ENCODE measurements at places on chromosomes 13 and 19.

DNA sequence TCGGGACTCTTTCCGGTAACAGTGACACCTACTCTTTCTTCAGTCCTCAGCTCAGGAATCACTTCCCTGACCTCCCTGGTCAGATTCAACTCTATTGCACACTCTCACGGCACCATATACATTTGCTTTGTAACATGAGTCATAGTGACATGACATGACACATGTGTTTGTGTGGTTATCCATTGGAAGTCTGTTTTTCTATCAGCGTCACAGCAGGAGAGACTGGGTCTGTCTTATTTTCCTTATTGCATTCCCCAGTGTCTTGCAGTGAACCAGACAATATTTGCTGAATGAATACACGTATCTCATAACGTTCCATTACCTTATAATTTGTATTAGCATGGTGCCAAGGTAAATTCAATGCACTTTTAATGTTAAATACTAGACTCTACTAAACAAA, 102.0 kb downstream of the DCLK1 start:
- no peak for DNase-seq

GRCh38 chr13:39263033-39263432, 224.8 kb downstream of the NHLRC3 start:
- DNase-seq = peak; percentile 71

DNA sequence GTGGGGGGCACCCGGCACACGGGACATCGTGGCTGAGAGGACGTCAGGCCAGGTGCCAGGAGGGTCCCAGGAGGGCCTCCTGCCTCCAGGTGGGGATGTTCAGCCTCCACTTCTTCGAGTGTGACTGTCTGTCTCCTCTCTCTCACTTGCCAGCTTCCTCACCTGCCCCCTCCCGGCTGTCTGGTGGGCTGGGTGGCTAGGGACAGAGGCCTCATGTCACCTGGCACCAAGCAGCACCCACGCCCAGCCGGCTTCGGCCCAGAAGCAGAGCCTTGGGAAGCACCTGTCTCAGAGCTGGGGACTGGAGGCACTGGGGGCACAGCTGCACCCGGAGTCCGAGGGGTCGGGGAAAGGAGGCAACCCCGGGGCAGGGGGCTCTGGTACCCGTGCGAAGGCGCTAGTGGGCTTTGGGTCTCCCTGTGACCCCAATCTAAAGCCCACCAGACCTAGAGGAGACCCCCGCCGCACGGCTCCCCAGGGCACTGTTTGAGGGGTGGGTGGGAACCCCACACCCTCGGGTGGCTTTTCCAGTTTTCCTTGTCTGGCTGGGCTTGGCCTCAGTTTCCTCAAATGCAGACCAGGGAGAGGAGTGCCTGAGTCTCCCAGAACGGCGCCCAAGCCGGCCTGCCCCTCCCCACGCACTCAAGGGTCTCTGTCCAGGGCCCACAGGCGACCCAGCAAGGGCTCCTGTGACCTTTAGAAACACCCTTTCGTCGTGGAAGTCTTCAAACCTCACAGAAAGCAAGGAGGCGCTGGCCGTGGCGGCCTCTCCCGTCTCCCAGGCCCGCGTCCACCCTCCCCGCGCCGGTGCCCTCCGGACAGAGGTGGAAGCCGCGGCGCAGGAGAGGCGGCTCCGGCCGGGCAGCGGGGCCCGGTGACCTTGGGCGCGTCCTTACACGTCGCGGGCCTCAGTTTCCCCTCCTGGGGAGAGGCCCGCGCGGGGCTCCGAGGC, 664 bp upstream of the HCN2 start:
- DNase-seq = no peak

DNA sequence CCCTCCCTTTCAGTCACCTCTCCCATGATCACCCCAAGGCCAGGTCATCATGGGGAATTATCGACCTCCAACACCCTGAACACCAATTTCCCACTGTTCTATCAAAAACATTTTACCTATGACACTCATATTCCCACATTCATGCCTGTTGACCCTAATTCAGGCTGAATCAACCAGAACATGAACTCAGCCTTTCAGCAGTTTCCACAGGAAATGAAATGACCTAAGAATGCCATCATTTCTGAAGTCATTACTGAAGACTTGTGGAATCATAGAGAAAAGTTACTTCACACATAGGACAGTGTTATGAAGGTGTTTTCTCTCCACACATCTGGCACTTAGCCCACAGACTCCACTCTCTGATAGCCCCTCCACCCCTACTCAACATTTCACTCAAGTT, 29.9 kb upstream of the FAM124A start:
- DNase-seq = peak; percentile 54

DNA sequence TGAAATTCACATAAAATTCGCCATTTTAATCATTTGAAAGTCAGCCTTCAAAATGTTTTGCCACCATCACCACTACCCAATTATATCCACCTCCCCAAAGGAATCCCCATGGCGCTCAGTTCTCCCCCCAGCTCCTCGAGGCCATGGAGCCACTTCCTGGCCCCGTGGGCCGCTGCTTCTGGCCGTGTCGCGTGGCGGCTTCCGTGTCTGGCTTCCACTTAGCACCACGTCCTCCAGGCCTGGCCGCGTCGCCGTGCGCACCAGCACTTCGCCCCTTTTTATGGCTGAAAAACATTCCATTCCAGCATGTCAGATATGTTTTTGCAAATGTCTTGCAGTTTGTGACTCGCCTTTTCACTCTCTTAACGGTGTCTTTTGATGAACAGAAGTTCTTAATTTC, 46.7 kb upstream of the DCUN1D2 start:
- DNase-seq = no peak

- no peak for DNase-seq
Observed at GRCh38 chr13:77358001-77358400, 31.1 kb upstream of the MYCBP2 start.

- peak; percentile 95 for DNase-seq
Observed at GRCh38 chr19:17390665-17391370, 3.2 kb downstream of the CCDC194 start.

- DNase-seq = no peak
Observed at GRCh38 chr13:26509491-26509890, 48.0 kb upstream of the WASF3 start.

- no peak for DNase-seq
Observed at GRCh38 chr13:46556418-46556779, 3.4 kb downstream of the LRCH1 start.

DNA sequence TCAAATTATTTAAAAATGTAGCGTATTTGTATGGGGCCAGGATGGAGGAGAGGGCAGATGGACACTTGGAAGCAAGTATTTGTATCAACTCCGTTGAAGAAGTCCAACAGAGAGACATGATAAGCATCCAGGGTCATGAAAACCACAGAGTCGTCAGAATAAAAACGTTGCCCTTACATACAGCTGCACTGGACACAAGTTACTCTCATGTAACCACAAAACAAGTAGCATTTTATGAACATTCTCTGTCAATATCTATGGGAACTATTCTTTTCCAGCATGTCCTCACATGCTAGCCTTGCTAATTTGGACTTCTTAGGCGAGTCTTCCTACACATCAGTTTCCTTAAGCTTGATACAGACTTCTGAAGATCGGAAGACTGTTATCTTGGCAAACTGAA, 35.0 kb downstream of the EFNB2 start:
- no peak for DNase-seq

DNA sequence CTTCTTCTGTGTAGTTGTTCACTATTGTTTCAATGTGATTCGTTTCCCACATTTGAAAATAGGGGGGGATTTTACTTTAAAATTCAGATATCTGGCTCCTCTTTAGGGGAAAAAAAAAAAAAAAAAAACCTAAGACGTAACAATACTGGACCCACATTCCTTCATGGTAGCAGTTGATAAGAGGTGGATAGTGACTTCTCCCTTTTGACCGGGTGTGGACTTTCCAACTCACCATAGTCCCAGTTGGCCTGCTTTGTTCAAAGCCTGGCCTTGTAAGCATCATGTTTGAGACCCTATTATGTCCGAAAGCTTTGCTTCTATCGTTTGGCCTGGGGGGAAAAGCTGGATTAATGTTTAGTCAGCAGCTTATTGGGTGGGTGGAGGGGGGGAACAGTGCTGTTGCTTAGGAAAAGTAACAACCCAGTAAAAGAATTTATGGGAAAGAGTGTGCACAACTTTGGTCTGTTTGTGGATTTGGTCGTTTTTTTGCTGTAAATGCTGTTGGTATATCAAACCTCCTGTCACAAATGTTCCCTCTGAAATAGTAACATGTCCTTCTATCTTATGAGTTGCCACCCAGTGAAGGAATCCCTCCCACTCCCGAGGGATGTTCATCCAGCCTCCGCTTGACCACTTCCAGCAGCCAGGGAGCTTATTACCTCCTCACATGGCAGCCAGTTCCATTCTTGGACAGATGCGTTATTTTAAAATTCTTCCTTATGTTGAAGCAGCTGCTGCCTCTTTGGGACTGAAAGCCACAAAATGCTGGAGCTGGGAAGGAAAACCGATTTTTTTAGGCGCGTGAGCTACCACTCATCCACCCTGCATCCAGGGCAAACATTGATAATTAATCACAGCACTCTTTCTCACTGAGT, 10.4 kb downstream of the SAMD4B start:
- no peak for DNase-seq

DNA sequence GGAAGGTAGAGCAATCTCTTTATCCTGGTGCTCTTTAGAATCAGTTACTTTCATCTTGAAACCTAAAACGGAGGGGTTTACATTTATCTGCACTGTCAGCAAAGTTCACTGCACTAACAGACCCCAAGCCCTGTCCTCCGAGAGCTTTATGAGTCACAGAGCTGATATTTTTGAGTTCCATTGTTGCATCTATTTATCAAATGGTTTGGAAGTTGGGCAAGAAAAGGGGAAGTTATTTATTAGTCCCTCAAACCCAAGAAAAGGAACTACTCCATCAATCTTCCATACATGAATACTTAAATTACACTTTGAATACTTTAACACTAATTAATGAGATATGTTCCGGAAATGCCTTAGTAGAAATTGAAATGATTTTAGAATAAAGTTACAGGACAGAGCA, 55.5 kb downstream of the EDNRB start:
- no peak for DNase-seq

Measured in endothelial cell of umbilical vein (primary cell).